ENCODE measurements at places on chromosomes 3 and 15.

GRCh38 chr3:196842567-196843434 is 24.9 kb upstream of the SENP5 start:
- DNase-seq = no peak

DNA sequence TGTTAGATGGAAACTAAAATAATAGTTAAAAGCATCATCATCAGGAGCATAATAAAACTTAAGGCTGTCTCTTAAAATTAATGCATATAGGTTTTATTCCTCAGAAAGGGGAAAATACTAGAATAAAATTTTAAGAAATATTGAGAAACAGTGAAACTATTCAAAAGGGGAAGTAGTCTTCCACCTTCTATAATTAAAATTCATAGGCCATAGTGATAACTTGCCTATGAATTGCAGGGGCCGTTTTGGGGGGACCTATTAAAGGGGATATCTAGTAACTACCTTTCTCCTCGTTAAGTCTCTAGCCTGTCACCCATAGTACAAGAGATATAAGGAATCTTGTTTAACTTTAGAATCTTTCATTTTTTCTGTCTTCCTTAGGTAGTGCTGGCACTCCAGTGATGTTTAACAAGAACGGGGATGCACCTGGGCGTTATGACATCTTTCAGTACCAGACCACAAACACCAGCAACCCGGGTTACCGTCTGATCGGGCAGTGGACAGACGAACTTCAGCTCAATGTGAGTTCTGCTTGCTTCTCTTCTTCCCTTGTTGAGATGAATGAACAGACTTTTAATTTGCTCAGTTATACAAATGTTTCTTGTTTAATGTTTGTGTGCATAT is 600.4 kb downstream of the GRM7 start:
- no peak for DNase-seq

GRCh38 chr15:57298843-57299550 is 77.3 kb upstream of the CGNL1 start:
- no peak for DNase-seq

DNA sequence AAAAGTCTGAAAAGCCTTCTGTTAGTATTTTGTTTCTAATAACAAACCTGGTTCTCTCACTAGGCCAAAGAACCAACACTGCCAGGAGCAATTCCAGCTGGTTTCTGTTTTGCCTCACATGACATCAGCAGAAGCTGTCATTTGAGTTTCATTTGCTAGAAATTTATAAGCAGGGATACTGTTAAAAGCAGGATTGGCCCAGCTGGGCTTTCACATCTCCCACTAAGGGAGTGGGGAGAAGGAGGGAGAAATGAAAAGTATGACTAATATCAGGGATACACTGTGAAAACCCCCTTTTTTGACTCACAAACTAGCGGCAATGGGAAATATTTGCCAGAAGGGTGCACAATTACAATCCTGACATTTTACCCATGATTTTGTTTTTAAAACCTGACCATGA is 5.3 kb downstream of the CCDC80 start:
- DNase-seq = no peak

DNA sequence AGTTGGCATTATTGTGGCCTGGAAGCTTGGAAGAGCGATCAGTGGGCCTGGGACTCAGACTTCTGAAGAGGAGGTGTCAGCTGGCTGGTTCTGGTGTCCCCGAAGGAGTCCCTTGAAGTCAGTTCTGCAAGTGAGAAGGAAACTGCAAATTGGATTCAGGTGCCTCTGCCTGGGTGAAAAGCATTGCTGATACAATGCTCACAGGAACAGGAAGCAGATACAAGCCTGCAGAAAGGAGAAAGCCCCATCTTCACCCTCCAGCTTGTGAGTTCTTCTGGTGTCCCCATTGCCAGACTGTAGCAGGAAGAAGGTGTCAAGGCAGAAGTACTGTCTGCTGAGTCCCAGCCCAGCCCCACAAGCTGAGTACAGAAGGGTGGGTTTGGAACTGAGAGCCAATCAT is 271.3 kb downstream of the PLOD2 start:
- DNase-seq = no peak

GRCh38 chr3:143120716-143121240 is 1.2 kb downstream of the CHST2 start:
- DNase-seq = no peak

- DNase-seq = peak; percentile 67
Observed at GRCh38 chr15:40762919-40763800, 708 bp upstream of the GCHFR start.

DNA sequence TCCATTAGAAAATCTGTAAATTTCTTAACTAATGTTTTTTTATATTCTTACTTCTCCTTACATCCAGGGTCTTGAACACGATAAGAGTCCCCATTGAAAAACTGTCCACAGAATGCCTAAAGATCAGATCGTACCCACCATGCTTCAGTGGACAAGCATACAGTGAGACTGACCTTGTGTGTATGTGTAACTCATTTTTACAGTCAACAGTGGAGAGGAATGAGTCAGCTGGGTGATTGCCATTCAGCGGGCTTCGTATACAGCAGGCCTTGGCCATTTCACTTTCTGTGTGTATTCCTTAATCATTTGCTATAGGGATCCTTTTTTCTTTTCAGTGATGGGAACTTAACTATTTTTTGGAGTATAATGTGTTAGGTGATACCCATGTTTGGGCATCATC is 10.6 kb downstream of the PARP14 start:
- DNase-seq = no peak

- DNase-seq = no peak
Observed at GRCh38 chr3:30082652-30083051, 523.7 kb upstream of the TGFBR2 start.

GRCh38 chr3:197613199-197613598 is 57.4 kb upstream of the BDH1 start:
- DNase-seq = no peak

- no peak for DNase-seq
Observed at GRCh38 chr15:73915082-73915481, 11.2 kb upstream of the LOXL1 start.

DNA sequence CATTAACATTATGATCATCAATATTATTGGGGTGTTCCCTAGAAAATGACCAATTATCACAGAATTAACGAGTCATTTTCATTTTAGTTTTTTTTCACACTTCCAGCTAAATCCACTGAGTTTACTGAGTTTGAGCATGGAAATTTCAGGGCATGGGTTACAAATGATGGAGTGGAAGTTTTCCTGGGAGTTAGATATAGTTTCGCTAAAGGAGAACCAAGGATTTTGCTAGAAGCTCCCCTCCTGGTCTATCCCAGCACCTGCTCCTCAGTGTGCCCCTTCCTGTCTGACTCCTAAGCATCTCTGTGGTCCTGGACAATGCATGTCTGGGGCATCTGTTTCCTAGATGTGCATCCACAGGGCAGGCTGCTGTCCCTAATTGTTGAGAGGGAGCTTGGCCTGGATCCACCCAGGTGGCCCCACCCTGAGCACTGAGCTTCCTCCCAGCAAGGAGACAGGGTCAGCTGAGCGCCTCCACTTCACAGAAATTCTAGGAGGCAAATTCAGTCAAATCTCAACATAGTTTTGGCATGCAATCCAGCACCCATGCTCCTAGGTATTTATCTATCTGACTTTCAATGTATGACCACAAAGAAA is 102.3 kb upstream of the GOLGA6L6 start:
- DNase-seq = no peak

- DNase-seq = no peak
Observed at GRCh38 chr3:124428372-124429128, 301.7 kb upstream of the UMPS start.

DNA sequence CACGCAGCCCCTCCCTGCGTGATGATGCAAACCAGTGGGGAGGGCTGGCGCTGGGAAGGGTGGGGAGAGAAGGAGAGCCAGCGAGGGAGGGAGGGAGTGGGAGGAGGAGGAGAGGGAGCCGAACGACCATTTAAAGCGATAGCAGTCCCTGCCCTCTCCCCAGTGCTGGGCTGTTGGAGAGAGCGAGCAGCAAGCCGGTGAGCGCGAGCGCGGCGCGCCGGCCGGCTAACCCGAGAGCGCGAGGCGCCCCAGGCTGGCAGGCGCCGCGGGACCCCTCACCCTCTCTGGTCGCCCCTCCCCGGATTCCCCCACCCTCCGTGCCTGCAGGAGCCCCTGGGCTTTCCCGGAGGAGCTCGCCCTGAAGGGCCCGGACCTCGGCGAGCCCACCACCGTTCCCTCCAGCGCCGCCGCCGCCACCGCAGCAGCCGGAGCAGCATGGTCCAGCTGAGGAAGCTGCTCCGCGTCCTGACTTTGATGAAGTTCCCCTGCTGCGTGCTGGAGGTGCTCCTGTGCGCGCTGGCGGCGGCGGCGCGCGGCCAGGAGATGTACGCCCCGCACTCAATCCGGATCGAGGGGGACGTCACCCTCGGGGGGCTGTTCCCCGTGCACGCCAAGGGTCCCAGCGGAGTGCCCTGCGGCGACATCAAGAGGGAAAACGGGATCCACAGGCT is at the start of gene GRM7:
GRM7 (plus strand) TSS at position 162 of the 671 bp plus-strand sequence.
- no peak for DNase-seq

DNA sequence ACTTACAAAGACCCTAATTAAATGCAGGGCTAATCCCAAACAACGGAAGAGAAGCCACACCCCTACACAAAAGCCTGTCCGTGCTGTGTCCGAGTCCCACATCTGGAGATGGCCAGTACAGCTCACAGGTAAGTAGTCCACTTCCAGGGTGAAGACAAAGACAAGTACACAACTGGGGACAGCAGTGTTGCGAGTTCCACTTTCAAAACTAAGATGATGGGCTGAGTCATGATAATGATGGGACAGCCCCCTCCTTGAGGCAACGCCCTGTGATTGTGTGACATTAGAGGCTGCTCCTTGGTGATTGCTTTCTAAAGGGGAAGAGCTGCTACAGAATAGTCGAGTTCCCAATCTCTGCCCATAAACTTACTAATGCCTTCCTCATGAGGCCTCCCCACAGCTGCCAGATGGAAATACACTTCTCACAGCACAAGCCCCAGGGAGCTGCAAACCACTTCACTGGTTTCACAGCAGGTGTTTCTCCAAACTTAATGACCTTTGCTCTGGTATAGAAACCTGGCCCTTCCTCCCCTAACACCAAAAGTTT is 27.6 kb downstream of the RFT1 start:
- DNase-seq = no peak

DNA sequence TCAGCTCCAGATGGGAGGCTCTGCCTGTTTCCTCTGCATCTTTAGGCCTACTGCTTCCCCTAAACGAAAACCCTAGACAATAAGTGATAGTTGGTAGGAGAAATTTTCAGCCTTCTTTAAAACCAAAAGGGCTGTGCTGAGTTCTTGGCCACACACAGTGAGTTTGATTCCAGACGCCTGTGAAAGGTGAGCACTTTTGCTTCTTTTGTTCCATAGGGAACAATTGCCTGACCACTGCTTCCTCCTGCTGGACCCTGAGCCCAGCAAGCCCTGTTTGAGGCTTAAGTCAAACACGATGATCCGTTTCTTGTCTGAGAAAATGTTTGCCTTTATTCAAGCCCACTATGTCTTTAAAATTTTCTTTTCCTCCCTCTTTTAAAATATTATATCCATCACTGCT is 493.9 kb downstream of the ZIC1 start:
- DNase-seq = no peak

GRCh38 chr3:52077925-52078324 is 21.6 kb upstream of the DUSP7 start:
- DNase-seq = no peak

DNA sequence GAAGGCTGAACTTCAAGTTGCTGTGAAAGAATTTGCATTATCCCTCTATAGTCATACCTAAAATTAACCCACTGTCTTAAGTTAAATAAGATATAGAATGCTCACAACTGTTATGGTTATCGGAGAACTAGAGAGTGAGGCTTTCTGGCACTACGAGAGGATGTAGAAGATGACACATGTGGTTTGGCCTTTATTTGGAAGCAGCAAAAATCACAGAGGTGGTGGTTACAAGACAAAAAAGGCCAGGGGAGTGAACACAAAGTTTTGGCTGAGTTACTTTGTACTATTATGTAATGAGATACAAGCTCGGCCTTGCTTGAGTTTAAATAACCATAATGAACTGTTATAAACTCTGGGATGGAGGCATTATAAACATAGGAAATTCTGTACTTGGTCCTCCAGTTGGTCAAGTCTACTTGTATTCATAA is 78.3 kb upstream of the ICE2 start:
- DNase-seq = no peak

GRCh38 chr3:20424086-20424485 is 238.1 kb upstream of the SGO1 start:
- no peak for DNase-seq

DNA sequence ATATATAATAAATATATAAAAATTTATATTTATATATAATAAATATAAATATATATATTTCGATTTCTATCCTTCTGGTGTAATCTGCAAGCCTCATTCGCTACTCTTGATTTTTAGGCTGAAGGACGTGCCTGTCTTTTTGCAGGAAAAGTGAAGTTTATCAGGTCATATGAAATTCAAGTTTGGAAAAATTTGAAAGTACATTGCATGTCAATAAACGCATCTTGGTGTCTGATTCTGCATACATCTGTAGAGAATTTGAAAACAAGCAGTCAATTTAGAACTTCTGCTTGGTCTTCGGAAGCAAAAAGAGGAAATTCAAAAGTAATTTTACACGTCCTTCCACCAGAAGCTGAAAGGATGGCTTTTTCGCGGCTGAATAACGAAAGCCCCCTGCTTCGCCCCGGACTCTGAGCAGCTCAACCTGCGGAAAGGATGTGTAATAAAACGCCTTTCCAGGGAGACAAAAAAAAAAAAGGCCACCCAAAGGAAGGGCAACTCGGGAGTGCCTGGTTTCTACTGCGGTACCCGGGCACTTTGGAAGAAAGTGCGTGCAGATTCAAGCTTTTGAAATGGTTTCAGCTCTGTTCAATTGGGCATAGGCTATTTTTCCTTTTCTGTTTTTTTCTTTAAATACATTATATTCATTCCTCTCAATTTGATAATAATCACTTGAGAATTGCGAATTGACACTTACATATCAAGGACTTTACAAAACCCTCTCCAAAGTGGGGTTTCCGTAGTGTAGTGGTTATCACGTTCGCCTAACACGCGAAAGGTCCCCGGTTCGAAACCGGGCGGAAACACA is 1.5 kb upstream of the MYNN start:
- peak; percentile 59 for DNase-seq

- DNase-seq = no peak
Observed at GRCh38 chr3:166451997-166452396, 614.8 kb upstream of the BCHE start.

GRCh38 chr3:129530251-129530791 is 1.9 kb downstream of the RHO start:
- no peak for DNase-seq

DNA sequence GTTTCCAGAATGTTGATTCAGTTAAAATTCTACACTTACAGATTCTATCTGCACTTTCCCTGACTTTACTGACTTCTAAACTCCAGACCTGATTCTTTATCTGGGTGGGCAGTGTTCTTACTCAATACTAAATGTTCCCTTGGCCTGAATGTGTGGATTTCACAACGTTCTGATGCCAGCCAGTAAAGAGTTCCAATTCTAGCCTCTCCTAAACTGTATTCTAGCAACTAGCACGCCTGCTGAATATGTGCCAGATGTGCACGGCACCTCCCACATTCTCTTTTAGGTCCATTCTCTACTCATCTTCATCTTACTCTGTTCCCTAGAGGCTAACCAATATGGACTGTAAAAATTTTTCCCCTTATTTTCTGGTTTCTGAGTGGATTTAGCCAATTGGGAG is 479.5 kb upstream of the AGTR1 start:
- no peak for DNase-seq

Data from NCI-H510A (cell line).